Hepatocyte (in vitro differentiated cells): ENCODE measurements at places on chromosomes 13 and 19. TPM values are rescaled to one million over a fixed set of nuclear protein-coding genes. Genes with fewer than 3 reads are reported as not detected.

The VSTM1 gene
- total RNA-seq = not detected in 2 replicates

The HSPB6 gene
- total RNA-seq = 7.1 and 14.2 TPM in 2 replicates

The DACH1 gene
- total RNA-seq = 4.3 and 6.5 TPM in 2 replicates

The MATK gene
- total RNA-seq = not detected in 2 replicates

The ZSCAN1 gene
- total RNA-seq = 0.33 and 1.2 TPM in 2 replicates

The LHB gene
- total RNA-seq = not detected in 2 replicates
